Thoracic aorta (tissue), 2 donors: ENCODE measurements at places on chromosomes 13 and 19. TPM values are rescaled to one million over a fixed set of nuclear protein-coding genes. Genes with fewer than 3 reads are reported as not detected.

- H3K27me3 ChIP-seq, result no peaks in the 10 kb centered on the region
- H3K4me3 ChIP-seq, result no peak overlapping the region
- peaks cover 32% of the 10 kb centered on the region for H3K36me3 ChIP-seq
- no peaks in the 10 kb centered on the region for H3K4me1 ChIP-seq
- no peak overlapping the region for H3K27ac ChIP-seq
Observed at GRCh38 chr19:7969555-7969939, 26.1 kb upstream of the TIMM44 start.

- peak overlapping the region; percentile 95 for H3K27ac ChIP-seq
- peaks cover 77% of the 10 kb centered on the region for H3K4me1 ChIP-seq
- H3K36me3 ChIP-seq, result no peaks in the 10 kb centered on the region
- H3K4me3 ChIP-seq, result peak overlapping the region; percentile 94
Observed at GRCh38 chr19:29665826-29666577, 741 bp downstream of the PLEKHF1 start.

DNA sequence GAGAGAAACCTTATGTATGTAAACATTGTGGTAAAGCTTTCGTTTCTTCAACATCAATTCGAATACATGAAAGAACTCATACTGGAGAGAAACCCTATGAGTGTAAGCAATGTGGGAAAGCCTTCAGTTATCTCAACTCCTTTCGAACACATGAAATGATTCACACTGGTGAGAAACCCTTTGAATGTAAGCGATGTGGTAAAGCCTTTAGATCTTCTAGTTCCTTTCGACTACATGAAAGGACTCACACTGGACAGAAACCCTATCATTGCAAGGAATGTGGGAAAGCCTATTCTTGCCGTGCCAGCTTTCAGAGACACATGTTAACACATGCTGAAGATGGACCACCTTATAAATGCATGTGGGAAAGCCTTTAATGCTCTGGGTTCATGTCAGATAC, 24.7 kb downstream of the ZNF136 start:
- no peaks in the 10 kb centered on the region for H3K4me1 ChIP-seq
- peak overlapping the region; percentile 33 for H3K4me3 ChIP-seq
- H3K36me3 ChIP-seq, result peaks cover 60% of the 10 kb centered on the region
- no peak overlapping the region for H3K27ac ChIP-seq
- no peak for DNase-seq
- no peaks in the 10 kb centered on the region for H3K27me3 ChIP-seq

GRCh38 chr13:45951166-45951565, 99.6 kb upstream of the SIAH3 start:
- no peaks in the 10 kb centered on the region for H3K27me3 ChIP-seq
- H3K36me3 ChIP-seq, result no peaks in the 10 kb centered on the region
- no peak overlapping the region for H3K27ac ChIP-seq
- no peaks in the 10 kb centered on the region for H3K4me1 ChIP-seq
- DNase-seq, result no peak

The ZNF701 gene
- total RNA-seq, result 16.0 TPM

- H3K36me3 ChIP-seq, result no peaks in the 10 kb centered on the region
- H3K27ac ChIP-seq, result no peak overlapping the region
- no peaks in the 10 kb centered on the region for H3K4me1 ChIP-seq
Observed at GRCh38 chr13:93867481-93867880, 612.0 kb downstream of the DCT start.

DNA sequence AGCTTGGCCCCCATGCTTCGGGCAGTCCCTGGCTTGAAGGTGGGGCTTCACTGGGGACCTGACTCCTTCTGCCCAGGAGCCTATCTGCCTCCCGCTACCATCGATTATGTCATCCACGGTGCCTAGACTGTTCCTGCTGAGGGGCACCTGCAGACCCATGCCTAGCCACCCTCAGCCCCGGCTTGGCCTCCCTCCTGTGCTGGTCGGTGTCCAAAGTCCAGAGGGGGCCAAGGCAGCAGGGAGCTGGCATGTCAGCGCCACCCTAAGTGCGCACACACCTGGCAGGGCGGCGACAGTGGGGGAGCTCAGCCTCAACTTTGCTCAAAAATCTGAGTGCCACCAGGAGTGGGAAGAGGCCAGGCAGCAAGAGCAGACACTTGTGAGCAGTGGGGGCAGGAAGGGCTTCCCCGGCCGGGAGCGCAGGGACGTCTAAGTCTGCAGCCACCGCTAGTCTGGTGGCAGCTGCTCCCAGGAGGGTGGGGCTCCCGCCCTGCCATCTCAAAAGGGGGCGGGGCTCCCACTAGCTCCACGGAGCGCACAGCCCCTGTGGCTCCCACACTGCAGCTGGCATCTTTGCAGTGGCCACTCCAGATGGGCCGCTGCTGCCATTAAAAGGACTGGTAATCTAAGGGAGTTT, 13.5 kb upstream of the URAD start:
- no peak overlapping the region for H3K4me3 ChIP-seq
- no peaks in the 10 kb centered on the region for H3K27me3 ChIP-seq
- no peak for DNase-seq
- no peaks in the 10 kb centered on the region for H3K4me1 ChIP-seq
